ENCODE measurements at places on chromosomes 1 and 21.
A peak's percentile ranks its signal among the peaks of the same experiment; 100 is the strongest.

DNA sequence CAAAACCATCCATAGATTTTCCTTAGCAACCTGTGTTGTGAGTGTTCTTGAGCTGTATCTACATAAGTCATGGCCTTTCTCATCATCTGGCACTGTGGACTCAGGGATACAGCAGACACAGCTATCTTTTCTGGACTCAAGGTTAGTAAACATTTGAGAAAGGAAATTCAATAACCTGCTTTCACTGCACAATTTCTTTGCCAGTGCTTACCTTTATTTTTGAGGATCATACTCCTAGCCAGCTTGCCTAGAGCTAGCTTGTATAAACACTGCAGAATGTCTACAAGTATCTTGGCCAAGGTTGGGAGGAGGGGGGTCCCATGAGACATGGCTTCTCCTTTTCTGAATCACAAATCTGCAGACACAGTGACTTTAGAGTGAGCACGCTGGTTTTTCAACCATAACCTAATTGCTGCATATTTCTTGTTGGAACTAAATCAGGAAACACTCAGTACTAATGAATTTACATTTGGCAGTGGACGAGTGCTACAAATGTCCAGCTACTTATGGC lies 27.2 kb downstream of the ADAMTS5 start:
- DNase-seq = no peak

- no peak for DNase-seq
Observed at GRCh38 chr1:59367301-59368007, 70.6 kb downstream of the FGGY start.

DNA sequence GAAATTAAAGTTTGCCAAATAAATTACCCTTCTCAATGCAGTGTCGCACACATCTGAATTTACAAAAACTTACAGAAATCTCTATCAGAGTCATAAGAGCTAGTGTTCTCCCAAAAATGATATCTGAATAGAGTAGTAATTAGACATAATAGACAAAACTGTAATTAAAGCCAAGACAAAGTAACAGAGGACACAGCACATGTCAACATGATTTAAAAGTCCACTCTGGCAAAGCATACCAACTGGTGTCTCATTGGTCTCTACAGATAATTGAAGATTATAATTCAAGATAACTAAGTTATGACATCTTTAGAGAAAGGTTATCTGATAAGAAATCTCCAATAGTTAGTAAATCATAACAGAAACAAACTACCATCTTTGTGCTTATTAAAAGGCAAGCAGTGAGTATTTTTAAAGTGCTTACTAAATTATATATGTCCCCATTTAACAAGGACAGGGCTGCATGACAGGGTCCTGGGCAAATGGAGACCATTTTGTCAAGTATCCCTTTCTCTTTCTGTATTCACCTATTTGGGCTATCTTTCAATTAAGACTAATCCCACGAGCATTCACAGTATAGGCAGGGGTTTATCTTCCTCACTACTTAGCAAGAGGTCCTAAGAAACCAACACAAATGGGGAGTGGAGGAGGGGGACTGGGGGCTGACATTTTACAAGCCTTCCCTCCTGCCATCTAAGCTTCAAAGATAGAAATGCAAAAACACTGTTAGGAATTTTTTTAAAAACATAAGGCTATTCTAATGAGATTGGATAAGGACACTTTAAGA lies 26.0 kb downstream of the PTP4A2 start:
- DNase-seq = no peak

DNA sequence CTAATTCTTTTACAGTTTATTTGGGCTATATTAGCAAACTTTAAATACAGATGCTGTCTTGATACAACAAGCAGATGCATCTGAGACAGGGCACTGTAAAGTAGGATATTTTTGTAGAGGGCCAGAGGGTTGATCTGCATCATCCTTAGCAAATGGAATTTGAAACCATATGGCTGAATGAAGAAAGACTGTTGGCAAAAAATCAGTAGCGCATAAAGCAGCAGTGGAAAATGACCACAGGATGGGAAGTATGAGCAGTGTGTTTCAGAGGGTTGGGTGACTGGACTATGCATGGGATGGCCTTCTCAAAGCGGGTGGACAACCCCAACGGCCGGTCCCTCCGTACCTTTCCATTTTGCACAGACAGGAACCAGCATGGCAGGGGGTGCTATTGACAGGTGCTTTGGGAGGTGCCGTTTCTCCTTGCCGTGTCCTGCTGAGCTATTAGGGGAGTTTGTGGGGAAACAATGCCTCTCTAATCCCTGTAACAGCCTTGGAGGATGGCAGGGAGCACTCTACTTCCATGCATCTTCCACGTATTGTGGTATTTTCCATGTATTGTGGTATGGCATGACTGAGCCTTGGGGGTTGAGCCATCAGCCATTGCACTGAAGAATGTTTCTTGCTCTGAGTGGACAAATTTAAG lies 5.9 kb downstream of the LRRC8B start:
- DNase-seq = no peak

DNA sequence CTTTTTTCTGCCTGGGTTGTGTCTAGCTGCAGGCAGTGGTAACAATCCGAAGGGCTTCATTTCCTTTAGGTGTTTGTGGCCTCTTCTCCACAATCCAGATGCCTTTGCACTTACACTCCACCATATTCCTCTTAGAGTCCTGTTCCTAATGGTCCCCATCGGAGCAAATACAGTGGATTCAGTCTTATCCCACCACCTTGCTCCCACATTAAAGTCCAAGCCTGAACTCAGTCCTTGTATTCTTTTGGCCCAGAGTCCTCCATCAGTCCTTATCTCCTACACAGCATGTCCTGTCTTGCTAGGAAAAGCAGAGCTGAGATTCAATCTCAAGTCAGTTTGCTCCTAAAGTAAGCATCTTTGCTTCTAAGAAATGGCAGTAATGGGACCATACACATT lies 8.8 kb downstream of the CYP2J2 start:
- no peak for DNase-seq

GRCh38 chr1:61055110-61055614 lies 27.2 kb upstream of the NFIA start:
- no peak for DNase-seq

GRCh38 chr1:61320575-61320974 lies 238.2 kb downstream of the NFIA start:
- no peak for DNase-seq

DNA sequence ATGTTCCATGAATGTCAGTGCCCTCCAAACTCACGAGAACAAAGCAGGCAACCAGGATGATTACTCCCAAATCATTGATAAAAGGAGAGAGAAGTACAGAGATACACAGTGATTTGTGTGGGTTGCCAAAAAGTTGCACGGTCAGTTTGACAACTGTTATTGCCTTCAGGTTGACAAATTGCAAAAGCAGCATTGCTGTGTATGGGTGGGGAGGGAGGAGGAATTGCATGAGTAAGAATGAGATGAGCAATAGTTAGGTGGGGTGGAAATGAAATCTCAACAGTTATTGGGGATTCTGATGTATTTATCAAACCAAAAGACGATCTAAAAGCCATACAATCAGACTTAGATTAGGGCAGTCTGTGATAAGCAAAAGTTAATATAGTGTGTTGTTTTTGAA lies 93.7 kb downstream of the NTMT2 start:
- no peak for DNase-seq

GRCh38 chr1:12340544-12340930 lies 110.7 kb downstream of the VPS13D start:
- no peak for DNase-seq

- DNase-seq = no peak
Observed at GRCh38 chr1:244236101-244236500, 185.0 kb downstream of the ZBTB18 start.

DNA sequence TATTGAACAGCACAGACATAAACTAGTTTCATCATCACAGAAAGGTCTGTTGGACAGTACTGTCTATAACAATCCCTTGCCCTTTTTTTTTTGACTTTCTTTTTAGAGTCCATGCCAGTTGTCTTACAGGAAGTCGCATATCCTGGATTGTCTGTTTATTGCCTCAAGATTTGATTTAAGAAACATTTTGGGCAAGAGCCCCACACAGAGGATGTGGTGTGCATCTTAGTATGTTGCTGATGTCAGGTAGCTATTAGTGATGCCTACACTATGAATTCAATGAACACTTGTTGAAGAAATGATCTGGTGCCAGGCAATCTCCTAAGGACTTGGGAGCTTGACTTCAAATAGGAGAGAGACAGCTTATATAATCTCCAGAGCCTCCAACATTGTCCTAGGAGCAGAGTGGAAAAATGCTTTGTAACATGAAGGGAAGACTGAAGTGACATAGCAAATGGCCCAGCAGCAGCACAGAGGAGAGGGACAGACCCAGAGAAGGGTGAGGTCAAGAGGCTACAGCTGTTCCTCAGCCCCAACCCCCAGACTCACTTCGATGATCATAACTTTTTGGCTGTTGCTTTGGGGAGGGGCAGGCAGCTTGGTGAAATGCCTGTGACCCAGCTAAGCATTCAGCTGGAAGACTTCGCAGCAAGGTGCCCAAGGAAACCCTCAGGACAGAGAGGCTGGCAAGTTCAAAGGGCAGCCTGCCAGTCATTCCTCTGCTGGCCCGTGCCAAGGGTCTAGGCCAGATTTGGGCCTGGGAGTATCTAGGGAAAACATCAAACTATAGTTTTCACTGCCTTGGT lies 7.5 kb upstream of the RAB29 start:
- DNase-seq = no peak

GRCh38 chr1:54475357-54475881 lies 69.2 kb upstream of the SSBP3 start:
- peak; percentile 45 for DNase-seq

DNA sequence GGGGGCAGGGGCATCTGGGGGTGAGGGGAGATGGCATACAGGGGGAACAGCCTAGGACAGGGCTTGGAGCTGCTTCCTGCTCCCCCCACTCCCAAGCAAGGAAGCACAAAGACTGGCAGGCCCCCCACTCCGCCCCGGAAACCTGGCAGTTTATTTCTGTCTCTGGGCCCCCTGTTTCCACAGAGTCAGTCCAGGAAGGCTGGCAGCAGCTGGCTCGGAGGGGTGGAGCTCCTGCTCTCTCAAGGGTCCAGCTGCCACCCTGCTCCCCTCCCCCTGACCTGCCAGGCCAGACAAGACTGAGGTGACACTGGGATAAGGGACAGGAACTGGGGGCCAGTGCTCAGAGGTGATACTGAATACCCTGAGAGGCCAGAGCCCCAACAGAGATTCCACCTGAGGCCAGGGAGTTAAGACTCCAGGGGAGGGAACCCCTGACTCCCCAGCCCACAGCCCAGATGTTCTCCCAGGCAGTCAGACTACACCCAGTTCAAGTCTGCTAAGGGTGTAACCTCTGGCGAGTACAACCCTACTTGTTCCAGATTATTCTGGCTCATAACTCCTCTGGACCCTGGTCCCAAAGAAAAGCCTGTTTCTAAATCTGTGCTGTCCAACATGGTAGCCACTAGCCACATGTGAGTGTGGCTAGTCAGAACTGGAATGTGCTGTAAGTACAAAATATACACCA lies 26.3 kb downstream of the AHDC1 start:
- no peak for DNase-seq

DNA sequence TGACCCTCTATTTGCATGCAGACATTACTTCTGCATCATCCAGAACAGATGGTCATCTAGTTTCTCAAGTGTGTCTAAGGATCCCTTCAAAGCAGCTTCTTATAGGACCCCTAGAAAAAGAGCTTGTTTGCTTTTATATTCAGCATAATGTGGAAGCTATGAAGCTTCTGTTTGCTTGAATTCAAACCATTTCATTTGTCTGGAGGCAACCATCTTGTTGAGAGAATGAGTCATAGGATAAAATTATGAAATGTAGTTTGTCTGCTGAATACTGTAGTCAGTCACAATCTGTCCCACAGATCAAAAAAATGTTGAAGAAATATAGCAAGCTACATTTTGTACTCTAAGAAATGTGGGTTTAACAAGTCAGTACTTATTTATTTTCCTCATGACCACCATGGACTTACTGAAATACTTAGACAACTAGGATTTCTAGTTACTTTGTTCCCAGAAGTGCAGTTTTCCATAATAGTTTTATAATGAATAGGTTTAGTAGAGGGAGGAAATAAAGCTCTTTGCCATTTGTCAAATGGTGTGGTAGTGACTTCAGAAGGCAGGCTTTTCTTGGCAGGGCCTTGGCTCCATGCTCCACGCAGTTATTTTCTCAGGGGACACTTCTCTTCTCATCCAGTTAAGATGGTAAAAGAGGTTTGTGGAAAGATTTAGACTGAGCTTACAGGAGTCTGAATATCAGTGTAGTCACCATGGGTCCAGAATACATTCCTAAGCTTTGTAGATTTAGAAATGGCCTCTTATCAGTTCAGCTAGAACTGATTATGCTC lies 74.8 kb upstream of the DEPDC1 start:
- DNase-seq = no peak

- no peak for DNase-seq
Observed at GRCh38 chr1:228375578-228376261, 30.9 kb downstream of the TRIM11 start.

GRCh38 chr1:116971965-116972673 lies 29.4 kb upstream of the CD101 start:
- no peak for DNase-seq

DNA sequence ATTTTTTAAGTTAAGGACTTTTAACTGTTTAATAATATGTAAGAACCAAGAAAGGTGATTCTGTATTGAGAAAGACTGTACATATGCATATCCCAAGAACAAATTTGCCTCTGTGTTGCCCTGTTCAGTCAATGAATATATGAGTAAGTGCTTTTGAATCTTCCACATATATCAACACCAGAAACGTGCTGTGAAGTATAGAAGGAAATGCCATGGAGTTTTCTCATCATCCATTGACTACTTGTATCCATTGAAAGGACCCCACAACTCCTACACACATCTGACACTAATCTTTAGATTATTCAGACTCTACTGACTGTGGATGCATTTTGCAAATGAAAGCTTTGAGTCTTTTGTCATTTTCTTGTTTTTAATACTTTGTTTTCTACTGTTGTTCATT lies 366.9 kb downstream of the S1PR1 start:
- DNase-seq = no peak

GRCh38 chr1:38028105-38028591 lies 15.6 kb downstream of the UTP11 start:
- peak; percentile 84 for DNase-seq

DNA sequence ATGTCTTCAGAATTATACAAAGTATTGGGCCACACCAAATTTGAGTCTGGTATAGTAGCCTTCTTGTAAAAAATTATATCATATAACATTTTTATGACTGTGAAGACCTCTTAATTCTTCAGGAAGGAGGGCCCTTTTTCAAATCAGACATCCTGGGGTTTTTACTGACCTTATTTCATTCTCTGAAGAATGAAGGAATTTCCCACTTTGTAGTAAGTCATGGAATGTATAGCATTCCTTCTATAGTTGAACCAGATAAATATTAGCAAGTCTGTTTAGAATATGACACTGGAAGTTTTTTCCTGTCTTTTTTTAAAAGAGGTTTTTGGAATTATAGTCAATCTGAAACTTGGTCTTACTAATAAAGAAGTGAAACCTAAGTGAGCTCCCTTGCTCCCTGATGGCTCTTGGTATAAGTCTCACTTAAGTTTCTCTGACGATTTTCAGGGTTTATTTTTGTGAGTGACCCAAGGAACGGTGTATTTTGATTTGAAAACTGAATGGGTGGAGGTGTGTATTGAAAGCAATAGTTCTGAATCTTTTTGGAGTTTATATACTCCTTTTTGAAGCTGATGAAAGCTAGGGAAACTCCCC lies 23.7 kb downstream of the SNX27 start:
- peak; percentile 57 for DNase-seq

- DNase-seq = no peak
Observed at GRCh38 chr1:84571150-84571535, 3.1 kb downstream of the CTBS start.

GRCh38 chr1:88655685-88656299 lies 28.3 kb upstream of the PKN2 start:
- peak; percentile 17 for DNase-seq

- DNase-seq = no peak
Observed at GRCh38 chr1:74771913-74772515, 39.1 kb downstream of the TYW3 start.

- no peak for DNase-seq
Observed at GRCh38 chr1:187001198-187001889, 172.6 kb downstream of the PLA2G4A start.

Measured in GM13977 (cell line).